ENCODE measurements at places on chromosomes 11 and 22.

GRCh38 chr22:33163815-33164214, 105.6 kb upstream of the SYN3 start:
- DNase-seq, result no peak

- DNase-seq, result peak; percentile 74
Measured at GRCh38 chr11:62556108-62556874, 9.7 kb upstream of the AHNAK start.

DNA sequence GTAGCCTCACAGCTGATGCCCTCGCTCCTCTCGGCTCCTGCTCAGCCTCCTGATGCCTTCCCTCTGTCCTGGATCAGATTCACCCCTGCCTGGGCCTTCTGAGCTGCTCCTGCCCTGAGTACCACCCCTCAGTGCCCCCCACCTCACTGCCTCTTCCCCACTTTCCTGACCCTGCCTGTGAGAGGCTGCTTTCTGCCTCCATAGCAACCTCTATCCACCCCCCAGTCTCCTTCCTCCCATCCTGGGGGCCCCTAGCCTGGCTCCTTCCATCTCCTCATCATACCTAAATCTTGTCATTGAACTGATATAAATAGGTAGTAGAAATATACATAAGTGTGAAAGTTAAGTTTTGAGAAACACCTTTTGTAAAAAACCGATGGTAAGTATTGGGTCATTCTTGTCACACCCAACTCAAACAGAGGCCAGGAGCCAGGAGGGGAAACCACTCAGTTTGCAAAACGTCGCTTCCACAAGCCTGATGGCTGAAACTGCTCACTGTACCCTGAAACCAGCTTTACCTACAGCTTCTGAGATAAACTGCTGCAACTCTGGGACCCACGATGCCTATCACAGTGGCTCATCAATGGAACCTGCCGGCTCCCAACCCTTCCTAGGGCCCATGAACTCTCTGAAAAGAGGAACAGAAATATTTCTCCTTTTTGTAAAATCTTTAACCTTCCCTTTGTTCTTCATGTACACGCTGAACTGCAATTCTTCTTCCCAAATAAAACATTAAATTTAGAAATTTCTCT, 4.8 kb upstream of the APOBEC3H start:
- no peak for DNase-seq

DNA sequence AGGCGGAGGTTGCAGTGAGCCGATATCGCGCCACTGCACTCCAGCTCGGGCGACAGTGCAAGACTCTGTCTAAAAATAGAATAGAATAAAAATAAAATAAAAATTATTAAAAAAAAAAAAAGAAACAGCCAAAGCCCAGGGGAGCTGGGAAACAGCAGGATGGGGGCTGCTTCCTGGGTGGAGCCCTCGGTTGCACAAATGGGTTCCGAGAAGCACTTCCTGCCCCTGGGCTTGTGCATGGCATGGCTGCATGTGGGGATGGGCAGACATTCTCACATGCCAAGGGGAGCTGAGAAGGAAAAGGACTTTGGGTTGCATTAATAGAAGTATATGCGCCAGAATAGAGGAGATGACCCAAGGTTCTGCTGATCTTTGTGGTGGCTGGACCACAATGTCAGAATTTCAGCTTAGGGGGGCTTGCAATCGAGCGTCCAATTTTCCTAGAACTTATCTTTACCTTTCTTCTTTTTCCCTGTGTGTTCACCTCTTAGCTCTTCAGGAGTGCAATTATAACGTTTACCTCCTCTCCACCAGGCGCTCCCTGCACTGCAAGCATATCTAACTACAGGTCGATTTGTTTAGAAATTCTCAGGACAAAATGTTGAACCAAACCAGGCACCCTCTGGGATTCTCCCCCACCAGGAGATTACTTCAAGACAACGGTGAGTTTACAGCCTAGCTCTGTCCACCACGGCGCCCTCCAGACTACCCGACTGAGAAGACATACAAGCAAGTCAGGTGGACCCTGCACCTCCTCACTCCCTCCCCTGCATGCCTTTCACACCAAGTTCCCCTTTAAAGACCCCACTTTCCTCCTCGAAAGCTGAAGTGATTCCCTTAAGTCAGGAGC, 53.2 kb downstream of the SHISAL1 start:
- no peak for DNase-seq

GRCh38 chr11:67120881-67121710, 2.0 kb downstream of the KDM2A start:
- no peak for DNase-seq

- DNase-seq, result no peak
Measured at GRCh38 chr22:46303347-46303965, 6.8 kb downstream of the GTSE1 start.

DNA sequence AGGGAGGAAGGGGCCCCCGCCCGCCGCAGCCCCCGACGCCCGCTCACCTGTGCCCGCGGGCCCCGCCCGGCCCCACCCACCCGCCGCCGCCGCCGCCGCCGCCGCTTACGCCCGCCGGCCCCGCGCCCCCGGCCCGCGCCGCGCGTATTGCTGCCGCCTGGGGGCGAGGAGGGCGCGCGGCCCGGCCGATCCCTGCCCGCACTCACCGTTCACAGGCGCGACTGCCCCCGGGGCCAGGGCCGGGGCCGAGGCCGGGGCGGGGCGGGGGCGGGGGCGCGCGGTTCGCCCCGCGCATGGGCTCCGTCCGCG, 212 bp downstream of the HRAS start:
- DNase-seq, result no peak

DNA sequence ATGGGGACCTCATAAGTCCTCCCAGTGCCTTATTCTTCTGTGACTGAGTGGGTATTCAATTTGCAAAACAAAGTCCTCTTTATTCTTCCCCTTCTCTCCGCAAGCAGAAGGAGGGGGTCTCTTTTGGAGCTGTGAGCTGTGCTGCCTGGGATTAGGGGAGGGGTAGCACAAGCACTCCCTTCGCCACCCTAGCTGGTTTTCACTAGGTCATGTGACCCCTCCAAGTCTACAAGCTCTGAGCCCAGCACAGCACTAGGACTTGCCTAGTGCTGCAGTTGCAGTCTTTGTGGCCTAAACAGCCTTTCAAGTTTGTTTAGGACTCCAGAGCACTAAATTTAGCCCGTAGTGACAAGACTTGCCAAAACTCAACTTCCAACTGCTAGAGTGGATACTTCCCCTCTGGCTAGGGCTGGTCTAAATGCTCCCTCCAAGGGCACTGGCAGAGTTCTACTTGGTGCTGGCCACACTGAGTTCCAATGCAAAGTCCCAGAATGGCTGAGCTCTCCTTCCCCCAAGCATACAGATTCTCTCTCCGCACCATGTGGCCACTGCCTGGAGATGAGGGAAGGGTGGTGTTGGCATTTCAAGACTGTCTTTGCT, 25.4 kb downstream of the TAF1D start:
- DNase-seq, result no peak

GRCh38 chr11:104704146-104704830, 194.0 kb downstream of the CASP12 start:
- no peak for DNase-seq

GRCh38 chr22:25076336-25076735, 123.3 kb upstream of the CRYBB3 start:
- no peak for DNase-seq

DNA sequence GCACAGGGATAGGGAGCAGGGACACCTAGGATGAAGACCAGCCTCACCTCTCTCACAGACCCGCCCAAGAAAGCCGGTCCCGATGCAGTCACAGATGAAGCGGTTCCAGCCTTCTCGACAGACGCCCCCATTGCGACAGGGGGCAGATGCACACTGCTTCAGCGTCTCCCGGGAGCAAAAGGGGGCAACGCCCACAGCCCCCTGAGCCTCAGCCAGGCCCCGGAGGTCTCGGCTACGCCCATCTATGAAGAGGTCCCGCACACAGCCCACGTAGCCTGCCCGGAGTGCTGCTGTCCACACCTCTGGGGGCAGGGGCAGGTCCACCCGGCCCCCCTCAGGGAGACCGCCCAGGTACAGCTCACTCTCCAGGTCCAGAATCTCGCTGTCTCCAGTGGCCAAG, 62.3 kb downstream of the NRXN2 start:
- DNase-seq, result no peak

DNA sequence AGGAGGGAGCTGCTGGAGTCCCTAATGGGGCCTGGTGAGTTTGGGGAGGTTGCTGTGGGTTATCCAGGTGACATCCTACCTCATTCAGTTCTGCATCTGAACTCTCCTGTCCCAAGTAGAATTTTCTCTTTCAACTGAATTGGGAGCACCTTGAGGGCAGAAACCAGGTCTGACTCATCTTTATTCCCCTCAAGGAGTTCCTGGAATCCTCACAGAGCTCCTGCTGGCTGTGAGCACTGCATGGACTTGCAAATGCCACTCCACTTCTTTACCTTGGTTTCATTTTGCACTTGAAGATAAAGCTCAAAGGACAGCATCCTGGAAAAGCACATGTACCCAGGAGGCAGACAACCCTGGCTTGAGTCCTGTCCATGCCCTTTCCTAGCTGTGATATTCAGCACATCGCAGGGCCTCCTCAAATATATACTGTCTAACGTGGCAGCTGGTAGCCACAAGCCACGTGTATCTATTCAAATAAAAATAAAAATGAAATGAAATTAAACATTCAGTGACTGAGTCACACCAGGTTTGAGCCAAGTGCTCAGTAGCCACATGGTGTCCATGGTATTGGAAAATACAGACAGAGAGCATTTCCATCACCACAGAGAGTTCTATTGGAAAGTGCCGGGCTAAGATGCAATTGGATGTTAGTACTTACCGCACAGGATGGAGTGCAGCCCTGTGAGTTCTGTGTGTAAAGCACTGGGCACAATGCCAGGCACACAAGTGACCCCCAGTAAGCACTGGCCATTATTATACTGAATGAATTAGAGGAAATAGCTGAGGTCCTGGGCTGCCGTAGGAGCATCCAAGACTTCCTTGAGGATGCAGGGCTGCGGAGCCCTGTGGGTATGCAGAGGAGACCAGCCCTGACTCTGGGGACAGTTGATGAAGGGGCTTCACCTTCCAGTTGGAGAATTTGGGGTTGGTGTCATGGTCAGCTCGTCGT, 149.0 kb downstream of the PKNOX2 start:
- DNase-seq, result no peak

DNA sequence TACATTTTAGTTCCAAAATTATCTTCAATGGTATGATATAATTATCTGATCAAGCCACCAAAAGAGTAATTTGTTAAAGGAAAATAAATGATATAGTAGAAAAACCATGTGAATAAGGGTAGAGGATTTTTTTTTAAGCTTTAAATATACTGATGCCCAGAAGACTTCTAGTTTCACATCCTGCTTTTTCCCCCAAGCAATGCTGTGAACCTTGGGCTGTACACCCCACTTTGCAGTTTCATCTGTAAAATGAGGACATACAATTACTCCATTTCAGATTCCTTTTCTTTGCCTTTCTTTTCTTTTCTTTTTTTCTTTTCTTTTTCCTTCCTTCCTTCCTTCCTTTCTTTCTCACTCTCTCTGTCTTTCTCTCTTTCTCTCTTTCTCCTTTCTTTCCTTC, 1125.4 kb downstream of the DLG2 start:
- no peak for DNase-seq

DNA sequence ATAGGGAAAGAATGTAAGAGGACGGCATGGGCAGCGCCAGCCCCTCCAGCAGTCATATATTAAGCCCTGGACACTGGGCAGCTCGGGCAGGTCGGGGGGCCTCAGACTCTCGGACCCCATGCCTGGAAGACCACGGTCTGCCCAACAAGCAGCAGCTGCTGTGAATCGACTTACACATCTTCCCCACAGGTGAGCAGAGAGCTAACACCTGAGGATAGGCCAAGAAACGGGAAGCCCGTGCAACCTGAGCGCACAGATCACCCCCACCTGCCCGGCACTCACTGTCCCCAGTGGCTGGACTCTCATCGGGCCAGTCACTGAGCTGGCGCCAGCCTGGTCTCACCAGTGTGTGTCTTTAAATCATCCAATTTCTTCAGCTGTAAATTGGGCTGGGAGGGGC, 4.7 kb upstream of the TCF20 start:
- DNase-seq, result no peak

DNA sequence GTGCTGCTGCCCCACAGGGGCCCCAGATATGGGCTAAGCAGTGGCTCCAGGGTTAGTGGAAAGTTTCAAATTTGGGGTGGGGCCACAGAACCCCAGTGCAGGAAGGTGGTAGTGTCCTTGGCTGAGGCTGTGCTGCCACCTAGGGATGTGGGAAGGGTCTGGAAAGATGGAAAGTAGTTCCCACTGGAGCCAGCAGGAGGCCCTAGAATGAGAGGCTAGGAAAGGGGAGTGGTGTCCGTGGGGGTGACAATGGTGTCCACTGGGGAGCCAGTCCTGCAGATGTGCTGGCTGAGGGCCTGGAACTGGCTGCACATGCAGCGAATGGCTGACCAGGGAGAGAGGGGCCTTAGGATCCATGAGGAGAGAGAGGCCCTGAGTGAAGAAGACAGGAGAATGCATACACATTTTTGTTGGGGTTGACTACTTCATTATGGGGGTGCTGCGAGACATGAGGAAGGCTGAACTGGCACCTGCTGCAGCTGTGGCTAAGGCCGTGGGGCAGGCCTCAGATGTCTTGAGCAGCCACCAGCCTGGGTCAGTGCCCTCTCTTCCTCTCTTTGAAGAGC, 21.1 kb downstream of the RFPL3 start:
- no peak for DNase-seq

- DNase-seq, result no peak
Measured at GRCh38 chr11:122248131-122248530, 132.1 kb upstream of the BLID start.

DNA sequence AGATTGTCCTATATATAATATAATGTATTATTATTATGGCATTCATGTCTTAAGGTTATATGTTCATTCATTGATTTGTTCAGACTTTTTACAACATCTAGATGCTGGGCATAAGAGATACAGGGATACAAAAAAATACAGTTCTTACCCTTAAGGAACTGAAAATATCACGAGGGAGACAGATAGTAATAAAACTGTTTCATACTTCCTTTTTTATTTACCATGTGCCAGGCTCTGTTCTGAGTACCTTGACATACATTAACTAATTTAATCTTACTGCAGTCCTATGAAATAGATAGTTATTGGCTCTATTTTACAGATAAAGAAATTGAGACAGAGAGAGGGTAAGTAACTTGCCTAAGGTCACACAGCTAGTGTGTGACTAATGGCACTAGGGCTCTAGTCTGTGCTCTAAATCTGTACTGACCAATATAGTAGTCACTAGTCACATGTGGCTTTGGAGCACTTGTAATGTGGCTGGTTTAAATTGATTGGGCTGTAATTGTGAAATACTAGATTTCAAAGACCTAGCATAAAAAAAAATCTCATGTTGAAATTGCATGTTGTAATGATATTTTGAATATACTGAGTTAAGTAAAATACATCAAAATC, 21.3 kb downstream of the TRIM44 start:
- DNase-seq, result no peak

- peak; percentile 44 for DNase-seq
Measured at GRCh38 chr11:61834278-61835048, 6.4 kb downstream of the FADS2 start.

- DNase-seq, result no peak
Measured at GRCh38 chr11:70871881-70872280, 380.5 kb downstream of the SHANK2 start.

Data from T-helper 9 cell (primary cell).